ENCODE measurements at places on chromosomes 12 and 14. TPM values are rescaled to one million over a fixed set of nuclear protein-coding genes. Genes with fewer than 3 reads are reported as not detected.

GRCh38 chr14:102185360-102185759 lies 45.7 kb downstream of the WDR20 start:
- DNase-seq = no peak

DNA sequence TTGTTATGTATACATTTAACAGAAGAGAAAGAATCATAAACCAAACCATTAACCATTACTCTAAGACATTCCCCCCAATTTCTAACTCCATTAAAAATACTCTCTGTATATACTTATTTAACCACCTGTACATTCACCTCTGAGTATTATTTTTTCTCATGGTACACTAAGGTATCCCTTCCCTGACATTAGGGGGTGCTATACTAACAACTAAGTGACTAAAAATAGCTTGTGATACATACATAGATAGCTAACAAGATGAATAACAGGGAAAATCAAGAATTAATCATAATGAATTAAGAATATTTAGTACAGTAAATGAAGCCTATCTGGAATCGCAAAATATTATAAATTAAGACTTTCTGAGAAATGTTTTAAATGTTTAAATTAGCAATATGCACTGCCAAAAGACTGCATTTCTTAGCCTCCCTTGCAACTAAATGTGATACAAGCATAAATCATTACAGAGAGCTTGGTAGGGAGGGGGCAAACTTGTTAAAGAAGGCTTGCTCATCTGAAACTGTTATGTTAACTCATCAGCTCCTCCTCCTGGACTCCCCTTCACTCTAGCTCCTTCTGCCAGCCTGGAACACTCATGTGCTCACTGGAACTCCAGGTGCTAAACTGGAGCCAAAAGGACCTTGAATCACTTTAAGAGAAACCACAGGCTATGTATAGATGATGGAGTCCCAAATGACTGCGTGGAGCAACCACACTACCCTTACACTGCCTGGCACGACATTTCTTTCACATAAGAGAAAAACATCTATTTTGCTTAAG lies 14.9 kb downstream of the C2CD5 start:
- DNase-seq = no peak

GRCh38 chr14:61187196-61187905 lies 93.8 kb downstream of the TMEM30B start:
- DNase-seq = no peak

DNA sequence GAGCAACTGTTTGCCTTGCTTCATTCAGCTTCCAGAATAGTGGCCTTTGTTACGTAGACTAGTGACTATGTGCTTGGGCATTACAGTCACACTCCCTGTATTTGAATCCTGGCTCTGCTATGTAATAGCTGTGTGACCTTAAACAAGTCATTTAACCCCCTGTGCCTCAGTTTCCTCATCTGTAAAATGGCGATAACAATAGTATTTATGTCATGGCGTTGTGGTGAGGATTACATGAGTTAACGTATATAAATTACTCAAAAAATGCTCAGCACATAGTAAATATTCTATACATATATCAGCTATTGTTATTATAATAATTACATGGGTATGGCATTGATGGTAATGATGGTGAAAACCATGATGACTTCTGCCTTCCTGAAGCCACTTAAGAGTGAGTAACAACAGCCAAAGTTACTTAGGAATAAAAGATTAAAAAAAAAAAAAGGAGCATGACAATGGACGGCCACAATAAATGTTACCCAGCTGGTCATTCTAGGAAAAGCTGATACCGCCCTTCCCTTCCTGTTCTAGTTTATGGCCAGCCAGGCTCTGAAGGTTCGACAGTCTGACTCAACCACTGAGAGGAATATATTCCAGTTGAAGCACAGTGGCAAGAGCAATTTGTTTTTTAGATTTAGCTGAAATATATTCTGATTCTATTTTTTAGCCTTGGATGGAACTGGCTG lies 9.9 kb upstream of the ADIPOR2 start:
- no peak for DNase-seq

DNA sequence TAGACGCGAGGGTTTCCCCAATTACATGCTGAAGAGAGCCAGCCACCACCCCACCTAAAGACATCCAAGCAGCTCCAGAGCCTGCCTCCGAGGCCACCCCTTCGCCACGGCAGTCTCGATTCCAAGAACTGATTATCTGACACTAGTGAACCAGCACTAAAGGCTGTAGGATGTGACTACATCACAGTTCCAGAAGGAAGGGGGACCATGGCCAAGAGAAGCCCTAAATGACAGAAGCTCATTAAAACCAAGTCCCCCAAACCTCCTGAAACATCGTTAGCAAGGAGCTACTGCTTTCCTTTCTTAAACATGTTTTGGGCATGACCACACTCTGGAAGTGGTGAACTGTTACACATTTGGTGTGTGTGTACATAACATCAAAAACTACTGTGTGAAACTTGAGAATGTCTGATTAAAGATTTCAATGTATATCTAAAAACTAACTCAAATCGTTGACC lies 88.2 kb downstream of the DUSP16 start:
- no peak for DNase-seq

- no peak for DNase-seq
These were observed 742.2 kb downstream of the SLC16A7 start for GRCh38 chr12:60337839-60338549.

GRCh38 chr14:64060648-64061096 lies 207.9 kb downstream of the SYNE2 start:
- no peak for DNase-seq

GRCh38 chr14:32618991-32619390 lies 289.9 kb downstream of the AKAP6 start:
- no peak for DNase-seq

DNA sequence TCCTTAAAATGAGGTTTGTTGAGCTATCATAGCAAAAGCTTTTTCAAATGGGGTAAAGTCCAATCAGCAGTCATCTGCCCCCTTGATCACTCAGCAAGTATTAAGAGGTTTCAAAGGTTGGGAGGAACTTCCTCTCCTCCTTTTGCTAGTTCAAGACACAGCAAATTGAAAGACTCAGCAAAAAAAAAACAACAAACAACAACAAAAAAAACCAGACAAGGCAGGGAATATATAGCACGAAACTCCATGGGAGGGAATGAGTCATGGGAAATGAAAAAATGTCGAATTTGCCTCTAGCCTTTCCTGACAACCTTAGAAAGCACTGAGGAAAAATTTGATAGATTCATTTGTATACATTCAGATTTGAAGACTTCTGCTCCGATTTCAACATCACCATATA lies 1.6 kb upstream of the SLC7A8 start:
- no peak for DNase-seq

GRCh38 chr14:52961060-52961639 lies 10.3 kb upstream of the FERMT2 start:
- no peak for DNase-seq

GRCh38 chr12:88752183-88752582 lies 171.9 kb upstream of the KITLG start:
- DNase-seq = no peak

DNA sequence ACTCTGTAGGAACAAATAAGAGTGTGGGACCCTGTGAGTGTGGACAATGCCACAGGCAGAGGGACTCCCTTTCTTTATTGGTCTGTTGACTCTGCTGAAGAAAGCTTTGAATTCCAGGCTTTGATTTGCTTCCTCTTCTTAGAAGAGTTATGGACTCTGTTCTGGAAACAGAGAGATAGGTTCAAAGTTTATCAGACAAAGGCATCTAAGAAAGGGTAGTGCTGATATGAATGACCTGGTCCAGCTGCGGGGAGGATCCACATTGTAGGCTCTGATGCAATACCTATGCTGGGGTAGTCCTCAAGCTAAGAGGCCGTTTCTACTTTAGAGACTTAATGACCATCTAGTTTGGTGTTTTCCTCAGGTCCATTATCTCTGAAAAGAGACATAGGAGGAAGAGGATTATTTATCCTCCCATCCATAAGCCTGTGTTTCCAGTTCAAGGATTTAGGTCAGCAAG lies 10.7 kb upstream of the IKZF4 start:
- no peak for DNase-seq

DNA sequence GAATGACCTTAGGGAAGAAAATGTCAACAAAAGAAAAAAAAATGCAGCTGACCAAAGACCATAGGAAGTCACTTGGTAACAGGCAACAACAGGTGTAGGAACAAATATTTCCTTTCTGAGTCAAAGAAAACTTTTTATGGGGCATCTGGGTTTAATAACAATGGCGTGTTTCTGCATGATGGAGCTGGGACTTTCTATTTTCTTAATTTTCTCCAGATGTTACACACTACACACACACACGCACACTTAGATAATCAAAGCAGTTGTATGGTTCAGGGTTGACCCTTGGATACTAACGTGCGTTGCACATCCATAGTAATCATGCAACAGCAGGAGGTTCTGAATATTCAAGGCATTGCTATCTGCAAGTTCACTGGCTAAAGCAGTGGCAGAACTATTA lies 47.9 kb upstream of the NTF3 start:
- no peak for DNase-seq

DNA sequence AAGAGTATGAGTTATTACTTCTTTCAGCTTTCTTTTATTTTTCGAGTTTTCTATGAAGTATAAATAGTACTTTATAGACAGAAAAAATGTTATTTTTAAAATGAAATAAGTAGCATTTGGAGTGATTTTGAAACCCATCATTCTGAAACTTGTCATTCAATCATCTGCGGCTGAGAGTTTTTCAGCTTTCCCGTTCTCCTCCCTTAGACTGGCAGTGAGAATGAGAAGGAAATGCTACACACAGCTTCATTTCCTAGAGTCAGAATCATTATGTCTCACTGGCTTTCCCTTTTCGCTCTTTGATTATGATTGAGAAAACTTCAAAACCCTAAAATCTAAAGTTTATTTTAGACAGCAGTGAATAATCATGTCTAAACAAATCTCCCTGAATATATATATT lies 33.7 kb upstream of the GNPNAT1 start:
- no peak for DNase-seq

DNA sequence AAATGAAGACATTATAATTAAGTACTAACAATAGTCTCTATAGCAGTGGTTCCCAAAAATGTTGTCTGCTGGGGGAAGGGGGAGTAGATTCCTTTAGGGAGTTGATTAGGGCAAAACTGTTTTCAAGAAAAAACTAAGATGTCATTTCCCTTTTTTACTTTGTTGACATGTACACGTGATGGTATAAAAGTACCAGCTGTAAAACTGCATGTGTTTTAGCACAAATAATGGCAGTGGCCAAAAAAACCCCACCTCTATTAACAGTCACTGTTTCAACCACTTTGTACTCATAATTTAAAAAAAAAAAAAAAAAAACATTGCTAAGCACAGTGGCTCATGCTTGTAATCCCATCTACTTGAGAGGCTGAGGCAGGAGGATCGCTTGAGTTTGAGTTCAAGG lies 61.7 kb downstream of the PPP1R12A start:
- DNase-seq = no peak

- DNase-seq = no peak
These were observed 20.9 kb downstream of the SLCO1C1 start for GRCh38 chr12:20716037-20716436.

GRCh38 chr12:48198672-48198971 lies 4.5 kb downstream of the OR10AD1 start:
- DNase-seq = no peak

DNA sequence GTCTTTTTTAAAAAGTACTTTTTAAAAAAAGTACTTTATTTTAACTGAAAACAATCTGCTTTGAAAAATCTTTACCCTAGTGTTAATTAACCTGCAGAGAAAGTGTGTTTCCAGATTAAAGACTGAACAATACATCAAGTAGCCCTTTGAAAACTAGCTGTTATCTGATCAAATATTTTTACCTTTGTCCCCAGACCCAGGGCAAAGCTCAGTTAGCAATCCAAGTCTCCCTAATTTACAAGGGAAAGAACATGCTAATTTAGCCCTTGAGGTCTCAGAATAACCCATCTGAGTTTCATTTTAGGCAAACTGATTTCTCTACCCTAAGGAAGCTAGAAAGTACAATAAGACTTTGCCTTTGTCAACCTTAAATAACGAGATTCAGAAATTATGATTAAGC lies 91.2 kb downstream of the PPM1H start:
- DNase-seq = no peak

GRCh38 chr12:27143256-27144069 lies 61.1 kb upstream of the C12orf71 start:
- no peak for DNase-seq

- no peak for DNase-seq
These were observed 181.3 kb downstream of the CCDC59 start for GRCh38 chr12:82176761-82177490.

DNA sequence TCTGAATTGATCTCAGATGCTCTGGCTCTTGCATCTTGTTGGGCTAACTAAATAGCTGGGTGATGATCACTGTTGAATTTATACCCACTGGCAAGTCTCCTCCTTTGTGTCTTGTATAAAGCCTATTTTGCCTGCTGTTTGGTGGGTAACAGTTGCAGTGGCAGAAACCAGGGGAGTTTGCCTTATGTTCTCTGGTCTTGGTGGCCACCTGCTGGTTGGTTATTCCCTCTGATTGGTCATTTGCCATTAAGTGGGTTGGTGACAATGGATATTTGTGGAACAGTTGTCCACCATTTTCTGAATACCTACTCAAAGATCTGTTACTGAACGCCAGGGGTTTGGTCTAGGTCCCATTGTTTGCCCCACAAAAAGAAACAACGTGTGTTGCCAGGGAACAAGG lies 52.1 kb downstream of the AVPR1A start:
- no peak for DNase-seq

DNA sequence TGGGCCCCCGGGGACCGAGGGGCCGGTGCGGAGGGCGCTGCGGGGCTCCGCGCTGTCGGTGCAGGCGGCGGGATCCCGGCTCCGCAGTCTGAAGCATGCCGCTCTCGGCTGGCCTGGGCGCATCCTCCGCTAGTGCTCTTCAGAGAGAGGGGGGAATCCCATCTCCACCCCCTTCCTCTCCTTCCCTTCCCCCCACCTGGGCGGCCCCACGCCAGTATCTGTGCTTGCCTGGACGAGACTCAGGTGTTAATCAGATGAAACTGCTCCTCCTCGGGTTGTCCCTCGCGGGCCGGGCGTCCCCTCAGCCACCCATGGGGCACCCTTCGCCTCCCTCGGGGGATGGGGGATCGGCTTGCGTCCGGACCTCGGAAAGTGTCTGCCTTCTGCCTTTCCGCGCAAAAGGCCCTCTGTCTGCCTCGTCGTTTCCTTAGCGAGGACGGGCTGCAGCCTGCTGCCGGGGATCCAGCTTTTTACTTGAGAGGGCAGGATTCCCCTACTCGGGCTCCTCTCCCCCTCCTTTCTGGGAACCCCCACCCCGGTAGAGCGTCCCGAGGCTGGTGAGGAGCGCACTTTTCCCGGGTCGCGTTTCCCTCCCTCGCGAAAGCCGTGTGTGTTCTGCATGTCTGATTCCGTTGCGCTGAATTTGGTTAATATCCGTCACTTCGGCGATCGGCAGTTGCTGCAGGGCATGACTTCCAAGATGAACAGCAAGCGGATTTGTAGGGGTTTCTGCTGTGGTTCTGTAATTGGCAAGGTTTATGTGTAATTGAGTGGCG lies 1.1 kb downstream of the GPHN start:
- peak; percentile 20 for DNase-seq

- DNase-seq = no peak
These were observed 40.9 kb downstream of the DAD1 start for GRCh38 chr14:22547948-22548750.

The B3GNT4 gene
- total RNA-seq = 0.23 TPM

The SIX6 gene
- total RNA-seq = not detected

The SALL2 gene
- 12.4 TPM for total RNA-seq

The SSPN gene
- 18.6 TPM for total RNA-seq

The PZP gene
- total RNA-seq = 0.38 TPM

The TSPAN19 gene
- total RNA-seq = 5.4 TPM

The BMP4 gene
- 39.3 TPM for total RNA-seq

The TSHR gene
- total RNA-seq = 0.24 TPM

The GIT2 gene
- 72.7 TPM for total RNA-seq

The CLEC14A gene
- 73.8 TPM for total RNA-seq

The KLRG1 gene
- 2.0 TPM for total RNA-seq

The SCN8A gene
- 0.26 TPM for total RNA-seq

The POU6F1 gene
- total RNA-seq = 11.6 TPM

All from left lung (tissue), 14 donors.